ENCODE measurements at places on chromosomes 1 and 21.

DNA sequence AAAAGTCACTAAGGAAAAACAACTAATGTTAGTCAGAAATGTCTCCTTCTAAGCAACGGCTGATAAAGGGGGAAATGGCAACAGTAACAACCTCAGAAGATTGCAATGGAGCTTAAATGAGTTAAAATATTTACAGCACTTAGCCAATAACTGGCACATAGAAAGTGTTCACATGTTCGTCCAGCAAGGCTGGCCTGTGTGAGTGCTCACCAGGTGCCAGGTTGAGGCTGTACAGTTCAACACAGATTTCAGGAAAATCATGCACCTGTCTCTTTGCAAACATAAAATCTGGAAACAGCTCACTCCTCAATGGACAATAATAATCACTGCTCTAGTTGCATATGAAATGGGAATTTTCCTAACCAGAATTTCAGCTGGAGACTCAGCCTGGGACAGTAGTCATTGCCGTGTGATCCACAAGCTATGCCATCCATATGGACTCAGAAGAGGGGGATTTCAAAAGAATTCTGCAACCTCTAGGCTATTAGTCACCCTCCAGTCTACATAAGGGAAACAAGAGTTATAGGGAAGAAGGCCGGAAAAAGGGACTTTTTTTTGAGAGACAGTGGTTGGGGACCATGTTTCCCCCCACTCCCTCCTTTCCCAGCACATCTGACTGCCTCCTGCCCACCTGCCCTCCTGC, 68.6 kb downstream of the SYDE2 start:
- no peak for DNase-seq

GRCh38 chr21:36069713-36070583, at the start of gene CBR1:
Gene CBR1, plus strand, starts transcription at chr21:36070024. Its CDS starts 92 bp downstream, at chr21:36070116.
- peak; percentile 34 for DNase-seq

DNA sequence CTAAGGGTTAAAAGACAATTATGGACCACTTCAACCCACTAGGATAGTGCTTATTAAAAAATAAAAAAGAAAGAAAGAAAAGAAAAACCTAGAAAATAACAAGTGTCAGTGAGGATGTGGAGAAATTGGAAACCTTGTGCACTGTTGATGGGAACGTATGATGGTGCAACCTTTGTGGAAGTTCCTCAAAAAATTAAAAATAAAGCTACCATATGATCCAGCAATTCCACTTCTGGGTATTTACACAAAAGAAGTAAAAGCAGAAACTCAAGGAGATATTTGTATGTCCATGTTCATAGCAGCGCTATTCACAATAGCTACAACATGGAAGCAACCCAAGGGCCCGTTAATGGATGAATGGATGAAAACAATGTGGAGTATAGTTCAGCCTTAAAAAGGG, 115.2 kb upstream of the ATP1A1 start:
- no peak for DNase-seq

DNA sequence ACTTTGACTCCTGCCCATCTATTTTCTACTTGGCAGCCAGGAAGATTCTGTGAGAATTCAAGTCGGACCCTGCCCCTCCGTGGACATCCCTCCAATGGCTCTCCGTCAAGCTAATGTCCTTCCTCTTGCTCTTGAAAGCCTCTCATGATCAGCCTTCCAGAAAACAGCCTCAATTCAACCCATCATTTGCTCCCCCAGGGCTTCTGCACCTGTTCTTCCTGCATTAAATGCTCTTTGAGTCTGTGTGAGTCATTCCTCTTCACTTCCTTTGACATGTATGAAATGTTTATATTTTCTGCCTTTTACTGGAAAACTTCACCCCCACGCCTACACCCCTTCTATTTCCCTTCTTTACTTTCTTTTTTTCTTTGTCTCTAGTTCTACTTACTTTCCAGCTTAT, 734.1 kb upstream of the ZP4 start:
- DNase-seq = no peak

DNA sequence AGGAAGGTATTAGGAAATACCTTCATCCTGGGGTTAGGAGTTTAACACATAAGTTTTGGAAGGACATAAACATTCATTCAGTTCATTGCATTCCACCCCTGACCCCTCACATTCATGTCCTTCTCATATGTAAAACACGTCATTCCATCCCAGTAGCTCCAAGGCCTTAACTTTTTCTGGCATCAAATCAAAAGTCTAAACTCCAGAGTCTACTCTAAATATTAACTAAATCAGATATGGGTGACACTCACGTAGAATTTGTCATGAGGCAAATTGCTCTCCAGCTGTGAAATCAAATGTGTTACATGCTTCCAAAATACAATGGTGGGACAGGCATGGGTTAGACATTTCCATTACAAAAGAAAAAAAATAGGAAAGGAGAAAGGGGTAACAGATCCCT, 298.2 kb upstream of the LRRC7 start:
- no peak for DNase-seq

GRCh38 chr1:84687714-84688462, 2.4 kb downstream of the SSX2IP start:
- no peak for DNase-seq

DNA sequence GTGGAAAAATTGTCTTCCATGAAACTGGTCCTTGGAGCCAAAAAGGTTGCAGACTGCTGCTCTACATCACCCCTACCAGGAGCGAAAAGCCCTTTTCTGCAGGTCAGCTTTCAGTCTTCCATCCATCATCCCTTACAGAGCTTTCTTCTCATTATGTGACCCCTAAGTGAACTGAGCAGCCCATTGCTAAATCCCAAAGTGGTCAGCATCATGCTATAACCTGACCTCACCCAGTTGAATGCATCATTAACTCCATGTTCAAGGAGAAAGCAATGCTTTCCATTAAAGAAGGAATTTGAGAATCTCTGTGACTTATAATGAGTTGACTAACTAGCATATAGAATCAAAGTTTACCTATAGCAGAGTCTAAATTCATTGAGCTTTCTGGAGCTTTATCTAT, 10.4 kb upstream of the IL24 start:
- DNase-seq = no peak

GRCh38 chr1:182175361-182175931, 113.9 kb upstream of the ZNF648 start:
- DNase-seq = no peak

DNA sequence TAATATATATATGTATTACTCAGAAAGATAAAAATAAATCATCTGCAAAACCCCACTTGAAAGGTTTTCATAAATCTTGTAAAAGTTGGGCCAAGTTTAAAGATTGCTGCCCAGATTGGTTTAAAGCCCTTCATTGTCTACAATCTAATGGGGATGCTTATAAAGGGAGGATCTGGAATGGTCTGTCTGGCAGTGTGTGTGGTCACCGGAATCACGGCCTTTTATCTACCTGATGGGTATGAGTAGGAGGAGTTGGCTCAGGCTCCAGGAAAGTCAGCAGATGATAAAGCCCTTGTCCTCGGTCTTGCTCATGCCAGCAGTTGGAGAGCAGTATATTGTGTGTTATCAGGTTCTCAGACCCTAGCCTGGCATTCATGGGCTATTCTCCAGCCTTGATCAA, 197.7 kb downstream of the ROR1 start:
- DNase-seq = no peak

DNA sequence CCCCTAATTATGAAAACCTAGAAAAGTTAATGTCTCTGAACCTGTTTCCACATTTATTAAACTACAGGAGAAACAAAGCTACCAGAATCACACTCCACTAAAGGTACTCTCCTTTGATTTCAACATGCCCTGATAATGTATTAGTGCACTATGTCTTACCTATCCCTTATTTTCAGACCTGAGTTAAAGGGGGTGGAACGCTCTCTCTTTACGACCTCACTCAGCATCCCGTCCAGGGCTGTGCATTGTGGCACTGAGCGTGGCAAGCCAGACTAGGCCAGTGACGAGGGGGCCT, 678 bp downstream of the LSM10 start:
- DNase-seq = no peak

Data from H1 (cell line).